ENCODE measurements at places on chromosomes 3 and 15. TPM values are rescaled to one million over a fixed set of nuclear protein-coding genes. Genes with fewer than 3 reads are reported as not detected.

DNA sequence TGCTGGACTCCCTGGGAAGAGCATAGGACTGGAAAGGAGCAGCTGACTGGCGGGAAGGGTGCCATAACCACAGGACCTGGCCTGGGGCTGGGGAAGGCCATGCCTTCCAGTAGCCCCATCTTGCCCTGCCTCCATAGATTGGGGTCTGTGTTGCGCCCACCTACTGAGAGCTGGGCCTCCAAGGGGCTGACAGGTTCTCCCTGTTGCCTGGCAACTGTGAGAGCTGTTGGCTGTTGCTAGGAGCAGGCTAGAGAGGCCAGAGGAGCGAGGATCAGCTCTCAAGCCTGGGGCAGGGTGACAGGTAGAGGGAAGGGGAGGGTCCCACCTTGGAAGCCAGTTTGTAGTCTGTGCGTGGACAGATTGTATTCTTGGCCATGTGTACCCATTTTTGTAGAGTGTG is 2.8 kb upstream of the GNAI2 start:
- H3K36me3 ChIP-seq = peaks cover 46% of the 10 kb centered on the region
- DNase-seq = no peak
- no peaks in the 10 kb centered on the region for H3K27me3 ChIP-seq
- H3K4me3 ChIP-seq = no peak overlapping the region
- H3K27ac ChIP-seq = no peak overlapping the region

DNA sequence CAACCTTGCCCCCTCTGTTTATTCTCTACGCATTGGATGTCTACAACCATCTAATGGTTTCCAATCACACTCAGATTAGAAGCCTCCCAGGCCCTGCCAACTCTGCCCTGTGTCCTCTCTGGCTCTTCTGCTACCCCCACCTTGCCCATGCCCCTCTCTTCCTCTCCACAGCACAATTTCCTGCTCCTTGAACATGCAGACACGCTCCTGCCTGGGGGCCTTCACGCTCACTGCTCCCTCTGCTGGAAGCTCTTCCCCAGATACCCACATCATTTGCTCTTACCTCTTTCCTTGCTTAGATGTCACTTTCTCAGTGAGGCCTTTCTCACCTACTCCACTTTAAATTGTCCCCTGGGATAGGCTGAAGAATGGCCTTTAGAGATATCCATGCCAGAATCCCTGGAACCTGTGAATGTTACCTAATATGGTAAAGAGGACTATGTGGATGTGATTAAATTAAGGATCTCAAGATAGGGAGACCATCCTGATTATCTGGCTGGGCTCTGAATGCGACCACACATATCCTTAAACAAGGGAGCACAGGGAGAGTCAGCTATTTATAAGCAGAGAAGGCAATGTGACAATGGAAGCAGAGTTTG is 9.9 kb downstream of the KY start:
- H3K36me3 ChIP-seq = no peaks in the 10 kb centered on the region
- peaks cover 62% of the 10 kb centered on the region for H3K27me3 ChIP-seq
- H3K27ac ChIP-seq = no peak overlapping the region
- no peak overlapping the region for H3K4me3 ChIP-seq

GRCh38 chr3:66856533-66856932 is 141.6 kb upstream of the KBTBD8 start:
- no peaks in the 10 kb centered on the region for H3K36me3 ChIP-seq
- no peak overlapping the region for H3K27ac ChIP-seq
- H3K4me1 ChIP-seq = no peaks in the 10 kb centered on the region

The CFAP91 gene
- total RNA-seq = 2.2 TPM

GRCh38 chr3:184566441-184567414 is 5.1 kb downstream of the EPHB3 start:
- H3K36me3 ChIP-seq = peaks cover 27% of the 10 kb centered on the region
- peaks cover 57% of the 10 kb centered on the region for H3K27me3 ChIP-seq
- peaks cover 37% of the 10 kb centered on the region for H3K4me1 ChIP-seq
- DNase-seq = no peak
- H3K4me3 ChIP-seq = no peak overlapping the region

DNA sequence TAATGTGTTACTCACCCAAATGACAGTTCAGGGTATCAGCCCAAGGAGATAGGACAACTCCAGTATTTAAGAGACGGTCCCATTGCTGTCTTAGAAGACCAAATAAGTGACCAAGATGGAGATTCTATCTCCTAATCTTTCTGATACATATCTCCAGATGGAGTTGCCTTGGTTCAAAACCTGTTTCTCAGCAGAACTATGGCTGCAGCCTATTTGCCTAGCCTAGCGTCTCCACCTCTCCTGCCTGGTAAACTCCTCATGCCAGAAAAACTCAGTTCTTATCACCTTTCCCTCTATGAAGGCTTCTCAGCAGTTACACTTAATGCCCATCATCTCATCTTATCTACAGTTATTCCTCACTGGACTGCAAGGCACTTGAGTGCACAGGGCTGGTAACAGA is 1.2 kb upstream of the CSPG5 start:
- peak overlapping the region; percentile 51 for H3K4me3 ChIP-seq
- no peaks in the 10 kb centered on the region for H3K36me3 ChIP-seq
- no peak overlapping the region for H3K27ac ChIP-seq
- DNase-seq = no peak
- H3K4me1 ChIP-seq = no peaks in the 10 kb centered on the region
- H3K27me3 ChIP-seq = peaks cover 13% of the 10 kb centered on the region

- H3K27me3 ChIP-seq = no peaks in the 10 kb centered on the region
- peaks cover 68% of the 10 kb centered on the region for H3K36me3 ChIP-seq
- H3K27ac ChIP-seq = peak overlapping the region; percentile 94
- peak; percentile 62 for DNase-seq
- peak overlapping the region; percentile 80 for H3K4me3 ChIP-seq
- peaks cover 48% of the 10 kb centered on the region for H3K4me1 ChIP-seq
Observed at GRCh38 chr3:100710261-100710968, 1.1 kb downstream of the TFG start.

- H3K27ac ChIP-seq = no peak overlapping the region
- no peaks in the 10 kb centered on the region for H3K36me3 ChIP-seq
- DNase-seq = no peak
- no peaks in the 10 kb centered on the region for H3K27me3 ChIP-seq
Observed at GRCh38 chr15:62913246-62913645, 129.3 kb upstream of the TPM1 start.

- H3K4me3 ChIP-seq = no peak overlapping the region
- no peaks in the 10 kb centered on the region for H3K27me3 ChIP-seq
- no peak for DNase-seq
- no peak overlapping the region for H3K27ac ChIP-seq
Observed at GRCh38 chr3:23404246-23404645, 201.1 kb downstream of the UBE2E2 start.

GRCh38 chr15:64634576-64635498 is 140.6 kb downstream of the RBPMS2 start:
- peak overlapping the region; percentile 79 for H3K27ac ChIP-seq
- peaks cover 35% of the 10 kb centered on the region for H3K4me1 ChIP-seq
- H3K36me3 ChIP-seq = peaks cover 25% of the 10 kb centered on the region
- peak overlapping the region; percentile 55 for H3K4me3 ChIP-seq
- peak; percentile 39 for DNase-seq

DNA sequence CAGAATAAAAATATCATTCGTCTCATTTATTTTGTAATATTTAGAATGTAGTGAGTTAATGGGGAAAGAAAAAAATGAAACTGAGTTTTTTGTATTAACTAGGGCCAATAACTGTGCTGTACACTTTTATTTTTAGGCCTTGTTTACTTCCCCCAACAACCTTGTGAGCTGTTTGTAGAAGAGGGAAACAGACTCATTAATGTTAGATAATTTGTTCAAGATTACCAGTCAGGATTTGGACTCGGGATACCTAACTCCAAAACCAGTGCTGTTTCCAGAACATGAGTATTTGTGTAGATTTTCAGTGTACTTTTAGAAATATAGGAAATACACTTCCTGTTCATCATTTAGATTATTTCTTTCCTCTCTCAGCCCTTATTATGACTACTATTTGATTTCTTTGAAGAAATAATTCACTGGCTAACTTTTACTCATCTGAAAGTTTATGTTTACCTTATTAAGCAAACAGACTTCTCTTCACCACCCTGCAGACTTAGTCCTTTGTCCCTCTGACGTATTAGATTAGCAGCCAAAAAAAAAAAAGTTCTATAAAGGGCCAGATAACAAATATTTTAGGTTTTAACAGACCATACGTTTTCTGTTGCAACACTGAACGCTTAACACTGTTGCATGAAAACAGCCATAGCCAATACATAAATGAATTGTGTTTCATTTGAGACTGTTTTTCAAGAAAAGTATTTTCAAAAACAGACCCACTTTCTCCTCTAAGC is 192.5 kb upstream of the CGNL1 start:
- no peak overlapping the region for H3K27ac ChIP-seq
- no peak overlapping the region for H3K4me3 ChIP-seq
- H3K4me1 ChIP-seq = no peaks in the 10 kb centered on the region
- H3K36me3 ChIP-seq = no peaks in the 10 kb centered on the region

The NTRK3 gene
- total RNA-seq = not detected

The CPN2 gene
- not detected for total RNA-seq

DNA sequence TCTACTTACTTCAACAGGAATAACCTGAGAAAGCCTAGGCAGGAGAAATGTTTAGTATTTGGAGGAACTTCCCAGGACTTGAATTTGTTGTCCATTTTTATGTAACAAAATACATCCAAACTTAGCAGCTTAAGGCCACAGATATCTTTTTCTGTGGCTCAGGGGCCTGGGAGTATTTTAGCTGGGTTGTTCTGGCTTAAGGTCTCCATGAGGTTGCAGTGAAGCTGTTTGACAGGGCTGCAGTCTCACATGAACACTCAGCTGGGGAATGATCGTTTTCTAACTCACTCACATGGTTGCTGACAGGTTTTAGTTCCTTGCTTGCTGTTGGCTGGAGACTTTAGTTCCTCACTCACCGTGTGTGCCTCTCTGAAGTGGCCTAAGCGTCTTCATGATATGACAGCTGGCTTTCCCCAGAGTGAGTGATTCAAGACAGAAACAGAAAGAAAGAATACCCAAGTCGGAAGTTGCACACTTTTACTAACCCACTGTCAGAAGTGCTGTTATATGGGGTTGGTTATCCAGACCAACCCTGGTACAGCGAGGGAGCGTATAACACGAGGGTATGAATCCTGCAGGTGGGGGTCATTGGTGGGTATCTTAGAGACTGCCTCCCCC is 229.7 kb upstream of the TBL1XR1 start:
- peaks cover 19% of the 10 kb centered on the region for H3K4me1 ChIP-seq
- H3K4me3 ChIP-seq = no peak overlapping the region
- H3K27me3 ChIP-seq = no peaks in the 10 kb centered on the region

All from Calu3 (cell line).